ENCODE measurements at places on chromosomes 2 and 18.

- DNase-seq: no peak
Observed at GRCh38 chr2:127678991-127679390, 3.7 kb upstream of the LIMS2 start.

- DNase-seq: no peak
Observed at GRCh38 chr18:39464006-39464405, 1898.4 kb upstream of the CELF4 start.

DNA sequence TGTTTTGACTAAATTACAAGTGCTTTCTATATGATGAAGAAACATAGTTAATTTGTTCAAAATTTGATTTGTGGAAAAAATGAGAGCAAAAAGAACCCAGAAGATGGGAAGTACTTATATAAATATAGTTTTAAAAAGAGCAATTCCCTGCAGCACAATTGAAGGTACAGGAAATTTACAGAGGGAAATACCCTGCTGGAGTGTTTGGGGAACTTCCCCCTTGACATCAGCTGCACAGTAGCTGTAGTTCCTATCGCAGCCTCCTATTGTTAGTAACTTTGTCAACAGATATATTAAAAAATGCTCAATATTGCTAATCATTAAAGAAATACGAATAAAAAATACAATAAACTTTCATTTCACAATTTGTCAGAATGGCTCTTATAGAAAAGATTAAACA is 1118.8 kb upstream of the ZEB2 start:
- DNase-seq: no peak

DNA sequence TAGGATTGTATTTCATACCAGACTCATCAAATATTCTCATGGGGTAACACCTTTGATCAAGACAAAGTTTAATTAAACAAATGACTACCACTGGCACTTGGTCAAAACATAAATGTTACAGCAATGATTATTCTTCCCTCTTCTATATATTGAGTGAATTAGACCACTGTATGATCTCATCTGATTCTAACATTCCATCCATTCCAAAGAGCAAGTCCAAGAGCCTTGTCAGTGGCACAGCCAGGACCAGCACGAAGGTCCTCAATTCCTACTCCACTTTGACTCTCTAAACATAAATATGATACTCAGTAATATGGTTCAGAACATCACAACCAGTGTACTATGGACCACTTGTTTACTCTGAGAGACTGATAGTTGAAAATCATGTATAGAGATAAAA is 86.4 kb downstream of the AP1S3 start:
- DNase-seq: no peak

GRCh38 chr2:37554687-37555086 is 116.8 kb downstream of the CDC42EP3 start:
- no peak for DNase-seq

DNA sequence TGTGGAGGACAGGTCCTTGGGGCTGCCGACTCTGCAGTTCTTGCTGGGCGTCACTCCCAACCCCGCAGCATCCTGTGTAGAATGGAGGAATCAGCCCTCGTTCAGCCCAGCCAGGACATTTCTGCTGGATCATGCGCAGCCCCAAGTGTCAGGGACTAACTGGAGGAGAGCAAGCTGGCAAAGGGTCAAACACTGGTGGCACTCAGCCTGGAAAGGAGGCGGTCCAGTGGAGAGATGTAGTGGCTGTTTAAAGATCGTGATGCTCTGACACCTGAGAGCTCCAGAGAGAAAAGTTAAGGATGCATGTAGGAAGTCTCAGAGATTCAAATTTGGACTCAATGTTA is 63.6 kb upstream of the SH3RF3 start:
- DNase-seq: no peak

DNA sequence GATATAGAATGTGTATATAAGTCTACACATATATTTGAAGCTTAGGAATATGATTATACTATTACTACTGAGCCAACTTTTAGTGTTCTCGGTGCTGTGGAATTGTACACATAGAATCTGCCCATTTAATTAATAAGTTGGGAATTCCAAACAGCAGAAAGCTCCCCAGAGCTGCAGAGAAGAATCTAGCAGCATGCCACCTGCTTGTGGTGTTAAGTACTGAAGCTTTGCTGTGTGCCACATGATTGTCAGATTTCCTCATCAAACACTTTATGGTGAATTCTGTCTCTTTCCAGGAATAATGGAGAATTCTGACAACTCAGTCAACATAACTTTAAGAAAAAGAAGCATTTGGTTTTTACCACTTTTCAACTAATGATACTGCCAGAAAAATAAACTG is 117.8 kb downstream of the WDSUB1 start:
- no peak for DNase-seq

GRCh38 chr18:47492691-47493090 is 241.2 kb upstream of the SKOR2 start:
- no peak for DNase-seq

GRCh38 chr2:211690736-211691135 is 847.9 kb downstream of the ERBB4 start:
- no peak for DNase-seq

GRCh38 chr2:172993139-172993538 is 82.5 kb upstream of the MAP3K20 start:
- DNase-seq: no peak

DNA sequence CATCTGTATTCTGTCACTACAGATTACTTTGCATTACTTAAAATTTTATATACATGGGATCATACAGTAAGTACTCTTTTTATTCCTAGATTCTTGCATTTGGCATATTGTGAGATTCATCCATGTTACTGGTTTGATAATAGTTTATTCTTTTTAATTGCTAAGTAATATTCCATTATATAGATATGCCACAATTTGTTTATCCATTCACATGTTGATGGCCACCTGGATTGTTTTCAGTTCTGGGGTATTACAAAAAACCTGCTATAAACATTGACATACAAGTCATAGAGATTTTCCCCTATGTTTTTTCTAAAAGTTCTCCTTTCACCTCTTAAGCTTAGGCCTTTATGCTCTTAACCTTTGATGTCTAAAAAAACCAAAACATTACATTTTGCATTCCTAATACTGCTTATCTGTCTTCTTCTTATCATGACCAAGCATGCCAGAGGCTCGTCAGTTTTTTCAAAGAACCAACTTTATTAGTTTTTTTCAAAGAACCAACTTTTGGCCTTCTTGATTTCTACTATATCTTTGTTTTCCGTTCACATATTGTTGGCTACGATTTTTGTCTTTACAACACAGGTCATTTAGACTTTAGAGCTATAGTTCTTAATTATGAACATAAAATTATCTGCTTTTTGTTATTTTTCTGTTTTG is 86.9 kb downstream of the ATAD2B start:
- no peak for DNase-seq

GRCh38 chr18:3058328-3059191 is 45.6 kb upstream of the LPIN2 start:
- no peak for DNase-seq

DNA sequence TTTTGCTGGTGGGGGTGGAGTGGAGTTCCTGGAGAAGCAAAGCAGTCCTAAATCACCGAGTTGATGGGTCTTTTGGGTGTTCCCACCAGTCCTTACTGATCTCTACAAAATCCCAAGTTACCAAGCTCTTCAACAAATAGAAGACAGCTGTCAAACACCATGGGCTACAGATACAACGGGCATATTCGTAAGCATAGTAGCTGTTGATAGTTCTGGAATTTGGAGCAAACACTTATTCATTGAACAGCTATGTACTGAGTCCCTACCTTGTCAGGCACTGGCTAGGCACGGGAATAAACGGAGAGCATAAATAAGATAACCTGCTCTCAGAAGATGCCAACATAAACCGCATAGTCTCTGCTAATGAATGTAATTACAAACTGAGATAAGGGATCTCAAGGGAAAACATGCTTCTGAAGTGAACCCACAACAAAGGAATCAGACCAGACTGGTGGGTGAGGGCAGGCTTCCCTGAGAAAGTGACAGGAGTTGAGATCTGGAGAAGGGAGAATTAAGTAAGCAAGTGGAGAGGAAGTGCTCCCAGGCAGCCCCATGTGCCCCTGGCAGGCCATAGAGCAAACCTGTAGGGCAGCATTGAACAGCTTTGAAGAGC is 947 bp upstream of the ANKRD44 start:
- no peak for DNase-seq

- DNase-seq: no peak
Observed at GRCh38 chr2:46246790-46247189, 50.4 kb upstream of the EPAS1 start.

DNA sequence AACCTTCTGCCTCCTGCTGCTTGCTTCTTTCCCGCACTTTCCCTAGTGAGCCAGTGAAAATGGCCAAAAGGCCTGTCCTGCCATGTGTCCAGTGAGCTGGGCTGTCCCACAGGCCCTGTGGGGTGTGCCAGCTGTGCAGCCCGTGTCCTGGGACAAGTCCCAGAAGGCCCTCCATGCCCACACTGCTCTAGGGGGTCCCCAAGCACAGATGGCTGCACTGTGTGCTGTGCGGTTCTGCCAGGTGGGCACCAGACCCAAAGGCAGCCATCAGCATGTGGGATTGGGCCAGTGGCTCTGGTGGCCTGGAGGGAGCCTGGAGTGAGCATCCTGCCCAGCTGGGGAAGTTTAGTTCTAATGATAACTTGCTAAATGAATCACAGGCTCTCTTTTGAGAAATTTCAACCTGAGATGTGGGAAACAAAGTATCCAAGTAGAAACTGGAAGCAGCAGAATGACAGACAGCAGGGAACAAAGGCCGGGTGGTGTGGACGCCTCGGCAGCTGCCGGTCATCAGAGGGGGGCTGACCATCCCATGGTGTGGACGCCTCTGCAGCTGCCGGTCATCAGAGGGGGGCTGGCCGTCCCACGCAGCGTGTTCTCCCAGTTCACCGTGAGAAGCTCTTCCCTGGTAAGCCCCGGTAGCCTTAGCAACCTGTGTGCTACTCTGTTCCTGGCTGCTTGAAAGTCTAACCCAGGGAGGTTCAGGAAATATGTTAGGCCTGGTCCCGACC is 9.9 kb upstream of the CNDP2 start:
- no peak for DNase-seq

DNA sequence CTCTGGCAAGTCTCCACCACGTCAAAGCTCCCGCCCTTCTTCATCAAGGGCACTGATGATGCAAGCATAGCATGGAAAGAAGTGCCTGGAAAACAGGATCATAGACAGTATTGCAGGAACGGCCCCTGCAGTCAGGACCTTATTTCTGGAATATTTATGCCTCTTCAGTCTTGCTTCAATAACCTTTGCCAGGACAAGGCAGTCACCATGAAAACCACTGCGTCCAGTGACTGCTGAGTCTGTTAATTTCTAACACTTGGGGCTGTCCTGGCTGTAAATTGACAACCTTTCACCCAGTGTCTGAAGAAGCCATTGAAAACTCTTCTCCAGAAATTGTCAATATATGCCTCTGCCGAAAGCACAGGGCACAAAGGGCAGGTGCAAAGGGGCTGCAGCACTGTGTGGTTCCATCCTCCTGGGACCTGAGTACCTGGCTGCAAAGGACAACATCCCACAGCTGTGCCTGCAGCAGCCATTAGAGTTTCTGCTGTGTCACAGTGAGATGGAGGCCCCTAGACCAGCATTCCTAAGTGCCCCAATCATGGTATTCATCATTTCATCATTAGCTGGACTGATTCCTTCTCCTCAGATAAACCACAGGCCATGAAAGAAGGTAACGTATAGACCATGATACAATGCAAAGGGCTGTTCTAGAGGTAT is 819.6 kb downstream of the RNF144A start:
- DNase-seq: no peak

DNA sequence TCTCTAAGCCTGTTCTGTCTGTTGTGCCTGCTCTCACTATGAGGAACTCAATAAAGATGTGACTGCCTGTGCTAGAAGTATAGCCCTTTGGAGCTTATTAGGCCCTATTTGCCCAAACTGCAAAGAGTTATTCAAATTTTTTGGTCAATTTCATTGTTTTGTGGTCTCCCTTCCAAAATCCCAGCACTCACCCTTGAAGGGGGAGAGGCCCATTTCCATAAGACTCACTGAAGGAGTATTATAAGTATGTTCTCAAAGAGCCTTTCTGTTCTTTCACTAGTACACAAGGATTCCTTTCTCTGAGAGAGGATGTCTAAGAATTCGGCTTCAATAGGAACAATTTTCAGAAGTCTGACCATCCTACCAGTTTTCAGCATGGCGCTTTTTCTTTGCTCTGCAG is 641.9 kb upstream of the REG3G start:
- DNase-seq: no peak
